ENCODE measurements at places on chromosomes 2 and 18.

GRCh38 chr18:32920796-32921787 lies 148.3 kb upstream of the KLHL14 start:
- DNase-seq: no peak

DNA sequence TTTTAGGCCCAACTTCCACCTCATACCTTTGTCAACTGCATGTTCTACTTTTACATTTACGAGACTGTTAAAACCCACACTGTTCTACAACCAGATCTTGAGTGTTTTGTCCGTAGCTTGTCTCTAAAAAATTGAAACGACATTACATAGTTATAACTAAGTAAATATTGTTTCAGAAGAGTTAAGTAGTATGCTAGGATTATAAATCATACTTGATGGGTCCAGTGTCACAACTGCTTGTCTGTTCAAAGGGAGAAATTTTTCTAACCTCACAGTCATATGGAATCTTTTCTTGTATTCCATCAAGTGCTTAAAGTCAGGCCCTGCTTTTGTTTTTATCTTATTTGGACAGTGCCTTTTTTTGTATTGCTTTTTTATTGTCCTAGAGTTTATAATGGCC lies 4.3 kb downstream of the GMCL1 start:
- no peak for DNase-seq

GRCh38 chr2:10242998-10243925 lies 59.4 kb upstream of the HPCAL1 start:
- DNase-seq: peak; percentile 25

DNA sequence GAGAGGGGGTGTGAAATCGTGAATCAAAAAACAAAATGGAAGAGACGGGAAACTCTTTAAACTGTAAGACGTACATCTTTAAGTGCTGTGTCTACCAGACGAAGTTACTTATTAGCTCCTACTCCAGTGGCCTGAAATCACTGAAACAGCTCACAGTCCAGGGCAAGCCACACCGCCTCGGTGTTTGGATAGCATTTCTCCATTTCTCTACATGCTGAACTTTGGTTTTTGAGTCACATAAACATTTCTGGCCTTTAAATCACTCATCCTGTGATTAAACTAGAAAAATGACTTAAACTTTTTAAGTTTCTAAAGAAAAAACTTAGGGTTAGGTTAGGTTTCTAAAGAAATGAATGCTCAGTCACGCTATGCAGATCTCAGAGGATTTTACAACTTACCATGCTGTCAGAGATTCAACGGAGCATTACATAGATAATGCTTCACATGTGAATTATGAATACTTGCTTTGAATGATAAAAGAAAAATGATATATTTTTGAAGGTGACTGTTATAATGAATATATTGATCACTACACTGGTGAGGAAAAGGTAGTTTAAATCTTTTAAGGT lies 138.4 kb downstream of the MBP start:
- no peak for DNase-seq

- no peak for DNase-seq
Measured at GRCh38 chr2:46352621-46353020, 55.4 kb downstream of the EPAS1 start.

DNA sequence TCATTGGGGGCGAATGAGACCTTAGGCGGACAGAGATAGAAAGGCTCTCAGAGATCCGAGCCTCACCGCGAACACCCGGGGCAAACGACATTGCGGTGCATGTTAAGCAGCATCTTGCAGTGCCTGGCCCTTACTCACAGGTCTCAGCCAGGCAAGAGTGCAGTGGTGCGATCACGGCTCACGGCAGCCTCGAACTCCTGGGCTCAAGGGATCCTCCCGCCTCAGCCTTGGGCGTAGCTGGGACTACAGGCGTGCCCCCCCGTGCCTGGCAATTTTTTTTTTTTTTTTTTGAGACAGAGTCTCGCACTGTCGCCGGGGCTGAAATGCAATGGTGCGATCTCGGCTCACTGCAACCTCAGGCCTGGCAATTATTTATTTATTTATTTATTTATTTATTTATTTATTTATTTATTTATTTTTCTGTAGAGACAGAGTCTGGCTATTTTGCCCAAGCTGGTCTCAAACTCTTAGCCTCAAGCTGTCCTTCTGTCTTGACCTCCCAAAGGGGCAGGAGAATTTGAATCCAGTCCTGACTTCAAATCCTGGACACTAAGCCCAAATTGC lies 1.3 kb downstream of the LAMA3 start:
- DNase-seq: no peak

- no peak for DNase-seq
Measured at GRCh38 chr18:574865-575645, 5.1 kb upstream of the CETN1 start.

- no peak for DNase-seq
Measured at GRCh38 chr2:98710734-98711133, 20.2 kb downstream of the MGAT4A start.

- no peak for DNase-seq
Measured at GRCh38 chr18:75478996-75479880, 51.7 kb upstream of the SMIM21 start.

DNA sequence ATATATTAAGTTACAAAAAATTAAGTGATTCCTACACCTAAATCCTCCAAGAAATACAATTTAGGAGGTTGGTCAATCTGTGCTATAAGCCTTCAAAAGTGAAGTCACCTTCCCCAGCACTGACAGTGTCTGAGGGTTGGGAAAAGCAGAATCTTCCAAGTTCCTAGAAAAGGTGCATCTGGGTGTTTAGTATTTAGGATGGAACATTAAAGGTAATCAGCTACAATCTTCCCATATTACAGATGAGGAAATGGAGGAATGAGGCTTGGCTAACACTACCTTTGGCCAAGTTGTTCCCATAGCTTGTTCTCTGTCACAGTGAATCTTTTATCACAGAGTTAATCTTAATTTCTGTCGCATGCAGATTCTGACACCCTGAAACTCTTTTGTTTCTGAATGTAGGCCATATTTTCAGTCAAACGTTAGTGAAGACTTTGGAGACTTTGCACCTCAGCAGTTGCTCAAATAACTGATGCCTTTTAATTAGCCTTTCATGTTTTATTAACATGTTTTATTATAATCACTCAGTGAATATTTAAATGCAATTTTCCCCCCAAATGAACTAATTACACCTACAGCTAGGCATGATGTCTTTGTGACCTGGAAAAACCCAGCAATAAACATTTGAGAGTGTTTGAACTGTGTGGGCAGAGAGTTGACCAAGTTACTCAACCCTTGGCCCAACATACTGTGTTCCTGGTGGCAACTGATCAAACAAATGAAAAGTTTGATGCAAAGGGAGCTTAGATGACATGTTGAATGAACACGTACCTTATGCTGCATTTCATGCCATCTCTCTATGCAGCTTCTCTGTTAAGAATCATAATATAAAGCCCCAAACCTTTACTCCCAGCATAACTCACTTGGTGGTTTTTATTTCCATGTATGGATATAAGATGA lies 17.6 kb downstream of the FN1 start:
- DNase-seq: no peak

DNA sequence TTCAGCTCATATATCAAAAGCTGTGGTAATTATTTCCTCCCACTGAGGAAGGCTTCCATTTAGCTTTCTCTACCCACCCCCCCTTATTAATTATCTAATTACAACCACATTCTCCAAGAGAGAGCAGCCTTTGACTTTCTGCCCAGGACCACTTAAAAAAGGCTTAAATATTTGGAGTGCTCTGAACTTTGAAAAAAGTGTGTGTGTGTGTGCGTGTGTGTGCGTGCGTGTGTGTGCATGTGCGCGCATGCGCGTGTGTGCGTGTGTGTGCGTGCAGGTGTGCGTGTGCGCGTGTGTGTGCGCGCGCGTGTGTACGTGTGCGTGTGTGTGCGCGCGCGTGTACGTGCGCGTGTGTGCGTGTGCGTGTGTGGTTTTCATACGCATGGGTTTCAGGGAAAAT lies 57.8 kb downstream of the TWIST2 start:
- no peak for DNase-seq

DNA sequence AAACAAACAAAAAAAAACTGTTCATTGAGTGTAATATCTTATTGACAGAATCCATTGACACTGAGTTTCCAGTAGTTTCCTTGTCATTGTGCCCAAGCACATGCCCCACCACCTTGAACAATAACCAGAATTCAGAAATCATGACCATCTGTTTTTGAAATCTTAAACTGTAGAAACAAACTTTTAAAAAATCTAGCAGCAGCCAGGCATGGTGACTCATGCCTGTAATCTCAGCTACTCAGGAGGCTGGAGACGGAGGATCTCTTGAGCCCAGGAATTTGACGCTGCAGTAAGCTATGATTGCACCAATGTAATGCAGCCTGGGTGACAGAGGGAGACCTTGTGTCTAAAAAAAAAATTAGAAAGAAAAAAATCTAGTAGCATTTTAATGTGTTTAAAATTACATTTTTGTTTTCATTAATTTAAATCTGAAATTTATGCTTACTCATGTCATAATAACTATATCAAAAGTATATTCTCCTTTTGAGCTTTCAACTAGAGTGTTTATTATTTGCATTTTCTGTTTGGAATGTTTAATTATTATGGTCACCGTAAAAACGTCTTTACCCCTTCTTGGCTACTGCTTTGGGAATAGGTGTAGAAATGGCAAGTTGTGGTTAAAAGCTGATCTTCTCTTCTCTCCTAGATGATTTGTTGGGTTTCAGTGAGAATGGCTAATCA lies 25.2 kb upstream of the STON1 start:
- no peak for DNase-seq

DNA sequence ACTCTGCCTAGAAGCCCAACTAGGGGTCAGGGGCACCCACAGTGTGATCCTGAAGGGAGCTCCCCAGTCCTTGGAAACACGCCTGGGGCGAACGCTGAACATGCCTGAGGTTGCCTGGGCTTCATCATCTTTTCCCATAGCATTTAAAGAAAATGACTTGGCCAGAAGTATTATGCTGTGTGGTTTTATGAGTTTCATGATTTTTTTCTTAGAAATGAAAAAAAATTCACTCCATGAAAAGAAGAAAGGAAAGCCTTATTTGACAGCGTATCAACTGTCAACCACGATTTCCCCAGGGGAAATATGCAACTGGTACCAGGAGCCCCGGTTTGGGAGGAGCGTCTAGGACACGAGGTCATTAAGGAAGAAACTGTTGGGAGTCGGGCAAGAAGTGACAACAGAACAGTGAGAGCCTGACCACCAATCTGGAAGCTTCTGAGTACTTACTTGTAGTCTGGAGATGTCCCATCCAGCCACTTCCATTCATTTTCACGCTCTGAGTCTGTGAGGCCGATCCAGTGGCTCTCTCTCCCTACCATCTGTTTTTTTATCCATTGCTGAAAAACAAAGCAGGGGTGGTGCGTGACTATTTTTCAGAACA lies 63.5 kb upstream of the THOC1 start:
- DNase-seq: peak; percentile 58

DNA sequence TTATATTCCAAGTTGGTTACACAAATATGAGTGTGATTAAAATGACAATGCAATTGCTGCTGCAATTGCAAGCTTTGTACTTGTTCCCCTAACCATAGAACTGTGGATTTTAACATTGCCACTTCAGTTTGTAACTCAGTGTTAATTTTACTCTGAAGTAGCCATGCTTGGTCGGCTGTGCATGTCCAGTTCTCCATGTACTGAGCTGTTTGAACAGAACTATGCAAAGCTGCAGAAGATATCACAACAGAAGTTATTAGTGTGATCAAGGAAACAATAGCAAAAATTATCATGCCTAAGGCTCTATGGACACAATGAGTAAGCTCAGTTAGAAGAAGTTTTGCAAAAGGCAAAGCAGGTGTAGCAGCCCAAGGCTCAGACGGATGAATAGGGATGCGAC lies 45.3 kb downstream of the CXCR4 start:
- no peak for DNase-seq

DNA sequence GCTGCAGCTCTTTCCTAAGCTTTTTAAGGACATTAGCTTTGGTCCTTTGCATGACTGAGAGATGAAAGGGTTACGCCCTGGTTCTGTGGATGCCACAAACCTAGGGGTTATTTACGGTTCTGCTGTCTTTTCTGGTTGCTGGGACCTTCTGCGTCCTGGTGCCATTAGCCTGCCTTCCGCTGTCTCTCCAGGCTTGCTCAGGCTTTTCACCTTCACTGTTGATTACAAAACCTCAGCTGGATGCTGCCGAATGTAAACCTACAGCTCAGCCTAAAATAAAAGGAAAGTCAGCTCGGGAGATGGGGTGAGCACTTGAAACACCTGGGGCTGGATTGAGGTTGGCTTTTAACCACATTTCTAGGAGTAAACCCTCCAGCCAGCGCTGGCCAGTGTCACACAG lies 130.9 kb upstream of the ARHGAP28 start:
- no peak for DNase-seq

- DNase-seq: no peak
Measured at GRCh38 chr18:49959176-49959575, 145.8 kb upstream of the ACAA2 start.

GRCh38 chr2:8644605-8645175 lies 37.2 kb upstream of the ID2 start:
- DNase-seq: no peak

- no peak for DNase-seq
Measured at GRCh38 chr2:17918789-17919188, 40.3 kb downstream of the KCNS3 start.

- no peak for DNase-seq
Measured at GRCh38 chr18:63971320-63972001, 1.6 kb downstream of the SERPINB8 start.

- DNase-seq: no peak
Measured at GRCh38 chr18:9766076-9766481, 58.0 kb downstream of the RAB31 start.

GRCh38 chr2:147980940-147981528 lies 39.5 kb downstream of the ORC4 start:
- DNase-seq: no peak

DNA sequence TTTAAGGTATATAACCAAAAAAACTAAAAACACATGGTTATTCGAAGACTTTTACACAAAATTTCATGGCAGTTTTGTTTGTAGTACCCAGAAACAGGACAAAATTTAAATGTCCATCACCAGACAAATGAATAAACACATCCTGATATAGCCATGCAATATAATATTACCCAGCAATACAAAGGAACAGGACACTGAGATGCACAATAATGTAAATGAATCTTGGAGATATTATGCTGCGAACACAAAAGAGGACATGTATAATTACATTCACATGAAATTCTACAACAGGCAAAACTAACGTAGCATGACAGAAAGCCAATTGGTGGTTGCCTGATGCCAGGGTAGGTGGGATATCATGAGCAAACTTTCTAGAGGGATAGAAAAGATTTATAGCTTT lies 92.4 kb upstream of the OTX1 start:
- DNase-seq: no peak

DNA sequence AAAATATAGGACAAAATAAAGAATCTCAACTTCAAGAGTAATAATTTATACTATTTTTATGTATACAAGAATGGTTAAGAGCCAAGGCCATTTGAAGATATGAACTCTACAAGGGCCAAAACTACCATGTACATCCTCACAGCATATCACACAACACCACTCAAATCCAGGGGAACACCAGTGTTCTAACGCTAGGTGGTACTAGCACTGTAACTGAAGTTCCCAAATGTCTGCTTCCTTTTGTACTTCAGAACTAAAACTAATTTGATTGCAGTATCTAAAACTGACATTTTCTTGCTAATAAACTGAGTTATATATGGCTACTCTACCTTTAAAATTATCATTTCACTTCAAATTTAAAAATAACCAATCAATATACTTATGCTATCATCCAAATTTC lies 47.0 kb downstream of the REV1 start:
- no peak for DNase-seq

Measured in left hindlimb (tissue), 1 donor.